Activated naive CD8-positive, alpha-beta T cell treated with anti-CD3 and anti-CD28 coated beads, Interleukin-2, amount 10 ng/mL, durations not matched to agents 7 days and 5 days (primary cell): ENCODE measurements at places on chromosomes 4 and X. TPM values are rescaled to one million over a fixed set of nuclear protein-coding genes. Genes with fewer than 3 reads are reported as not detected.

- no peak for DNase-seq
These were observed 177.1 kb upstream of the LCORL start for GRCh38 chr4:18198653-18199052.

- no peak for DNase-seq
These were observed 38.6 kb upstream of the CEP135 start for GRCh38 chr4:55910140-55910539.

Gene HELT
- not detected for total RNA-seq

GRCh38 chr4:98794565-98795205 lies 134.2 kb downstream of the EIF4E start:
- DNase-seq, result no peak

DNA sequence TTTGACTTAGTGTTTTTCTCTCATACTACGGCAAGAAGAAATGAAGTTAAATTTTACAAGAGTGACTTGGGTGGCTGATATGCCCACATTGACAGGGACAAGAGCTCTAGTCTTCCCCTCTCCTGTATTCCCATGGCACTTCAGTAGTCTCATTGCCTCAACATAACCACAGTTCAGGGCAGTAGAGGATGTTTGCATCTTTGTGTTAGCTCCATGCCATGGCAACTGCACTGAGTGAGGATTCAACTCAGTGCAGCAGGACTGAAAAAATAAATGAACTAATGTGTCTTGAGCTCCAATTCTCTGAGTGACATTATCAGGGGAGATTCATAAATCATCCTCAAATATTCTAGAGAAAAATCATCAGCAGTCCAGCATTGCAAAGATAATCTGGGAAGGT lies 78.8 kb downstream of the TET2 start:
- no peak for DNase-seq

GRCh38 chrX:50152456-50152855 lies 48.4 kb downstream of the AKAP4 start:
- no peak for DNase-seq

Gene AADAT
- not detected for total RNA-seq
